ENCODE measurements at places on chromosomes 6 and 20.

DNA sequence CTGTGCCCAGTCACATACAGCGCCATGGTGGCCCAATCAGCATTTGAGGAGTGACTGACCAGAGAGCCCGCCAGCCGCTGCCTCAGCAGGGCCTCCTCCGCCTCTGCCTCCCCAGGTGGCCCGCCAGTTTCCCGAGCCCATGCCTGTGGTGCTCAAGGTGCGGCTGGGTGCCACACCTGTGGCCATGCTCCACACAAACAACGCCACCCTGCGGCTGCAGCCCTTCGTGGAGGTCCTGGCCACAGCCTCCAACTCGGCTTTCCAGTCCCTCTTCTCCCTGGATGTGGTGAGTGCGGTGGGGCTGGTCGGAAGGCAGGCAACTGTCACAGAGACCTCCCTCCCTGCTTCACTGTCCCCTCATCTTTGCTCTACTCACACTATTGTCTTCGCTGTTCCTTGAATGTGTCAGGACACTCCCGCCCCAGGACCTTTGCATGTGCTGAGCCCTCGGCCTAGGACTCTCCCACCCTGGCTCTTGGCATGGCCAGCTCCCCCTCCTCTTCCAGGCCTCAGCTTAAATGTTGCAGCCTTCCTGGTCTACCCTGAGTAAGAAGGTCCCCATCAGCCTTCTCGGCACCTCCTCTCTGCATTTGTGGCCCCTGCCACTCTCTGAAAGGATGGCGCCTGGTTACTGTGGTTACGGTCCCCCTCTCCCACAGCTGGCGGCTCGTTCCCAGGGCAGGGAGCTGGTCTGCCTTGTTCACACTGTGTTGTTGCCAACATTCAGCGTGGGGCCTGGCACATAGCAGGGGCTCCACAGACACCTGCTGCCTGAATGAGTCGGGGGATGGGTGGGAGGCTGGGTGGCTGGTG is 11.8 kb upstream of the BPIFB6 start:
- no peak for DNase-seq

GRCh38 chr6:100179576-100179975 is 185.6 kb upstream of the MCHR2 start:
- no peak for DNase-seq

- DNase-seq = no peak
Measured at GRCh38 chr20:16284385-16285100, 288.7 kb downstream of the KIF16B start.

GRCh38 chr6:67497749-67498148 is 1137.3 kb upstream of the ADGRB3 start:
- no peak for DNase-seq

DNA sequence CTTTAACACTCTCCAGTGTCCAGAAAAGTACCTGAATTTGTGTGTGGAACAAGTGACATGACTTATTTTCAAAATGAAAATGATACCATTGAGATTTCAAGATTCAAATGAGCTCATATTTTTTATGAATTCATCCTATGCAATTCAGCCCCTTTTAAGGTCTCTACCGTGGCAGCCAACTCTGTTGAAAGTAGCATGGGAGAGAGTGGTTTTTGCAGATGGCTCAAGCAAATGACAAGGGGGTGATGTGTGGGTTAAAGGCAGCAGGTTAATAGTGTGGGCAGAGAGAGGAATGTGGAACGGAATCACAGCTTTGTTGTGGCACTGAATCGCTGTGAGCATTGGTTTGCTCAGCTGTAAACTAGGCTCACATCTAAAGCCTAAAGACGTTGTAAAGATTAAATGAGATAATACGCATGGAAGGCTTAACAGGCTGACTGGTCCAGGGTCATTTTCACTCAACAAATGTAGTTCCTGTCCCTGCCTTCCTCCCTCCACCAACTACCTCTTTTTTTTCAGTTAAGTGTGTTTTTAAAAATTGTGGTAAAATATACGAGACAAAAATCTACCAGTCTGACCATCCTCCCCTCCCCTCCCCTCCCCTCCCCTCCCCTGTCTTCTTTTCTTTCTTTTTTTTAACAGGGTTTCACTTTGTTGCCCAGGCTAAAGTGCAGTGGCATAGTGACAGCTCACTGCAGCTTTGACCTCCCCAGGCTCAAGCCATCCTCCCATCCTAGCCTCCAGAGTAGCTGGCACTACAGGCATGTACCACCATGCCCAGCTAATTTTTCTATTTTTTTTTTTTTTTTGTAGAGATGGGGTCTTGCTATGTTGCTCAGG is 114.7 kb upstream of the ZNF217 start:
- no peak for DNase-seq

DNA sequence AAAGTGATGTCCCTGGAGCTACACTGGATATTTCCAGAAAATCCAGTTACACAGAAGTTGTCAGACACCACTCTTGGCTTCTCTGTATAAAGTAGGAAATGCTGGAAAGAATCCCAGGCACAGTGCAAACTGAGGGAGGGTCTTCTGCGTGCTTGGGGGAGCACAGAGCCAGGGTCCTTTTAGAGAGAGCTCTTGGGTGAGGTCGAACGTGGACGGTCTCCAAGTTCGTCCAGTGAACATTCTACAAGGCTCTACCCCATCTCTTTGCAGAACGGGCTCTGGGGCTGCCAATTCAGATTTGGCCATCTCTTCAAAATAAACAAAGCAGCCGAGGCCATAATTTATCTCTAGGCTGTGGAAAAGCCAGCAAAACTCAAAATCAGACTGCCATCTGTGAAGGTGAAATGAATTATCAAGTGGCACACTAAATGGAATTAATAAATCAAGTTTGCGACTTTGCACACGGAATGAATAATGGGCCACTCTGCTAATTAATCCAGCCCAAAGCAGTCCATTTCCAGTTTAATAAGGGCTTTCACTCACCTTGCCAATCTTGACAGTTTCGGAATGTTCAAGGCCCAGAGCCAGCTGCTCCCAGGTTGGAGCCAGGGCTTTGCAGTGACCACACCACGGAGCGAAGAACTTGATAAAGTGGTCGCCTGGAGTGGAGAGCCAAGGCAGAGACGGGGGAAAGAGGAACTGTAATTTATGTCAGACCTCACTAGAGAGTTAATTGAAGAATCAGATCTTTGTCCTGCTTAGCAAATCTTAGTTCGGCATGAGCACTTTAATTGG is 19.3 kb downstream of the TXNDC5 start:
- DNase-seq = no peak

- DNase-seq = no peak
Measured at GRCh38 chr6:49713346-49713745, at the start of gene CRISP2. TSS of gene CRISP2 (minus strand) at chr6:49713543. CDS start at chr6:49709196, 4,347 bp downstream.

- no peak for DNase-seq
Measured at GRCh38 chr20:21623074-21623780, 82.2 kb upstream of the PAX1 start.

- DNase-seq = no peak
Measured at GRCh38 chr6:113642714-113643406, 214.3 kb upstream of the MARCKS start.

DNA sequence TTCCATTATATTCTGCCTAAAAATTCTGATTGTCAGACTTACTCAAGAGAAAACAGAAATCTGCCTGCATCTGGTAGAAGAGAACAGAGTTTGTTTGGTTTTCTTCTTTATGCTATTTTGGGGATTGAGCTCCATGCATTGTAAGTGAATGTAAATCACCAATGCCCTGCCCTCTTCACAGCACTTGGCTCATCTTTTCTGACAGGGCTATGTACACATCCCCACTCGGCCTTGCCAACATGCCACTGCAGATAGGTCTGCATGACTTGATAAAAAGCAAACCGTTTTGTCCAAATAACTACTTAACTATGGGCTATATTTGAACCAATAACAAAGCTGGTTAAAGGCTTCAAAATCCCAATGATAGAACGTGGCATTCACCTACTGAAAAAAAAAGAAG is 117.7 kb downstream of the IBTK start:
- no peak for DNase-seq

DNA sequence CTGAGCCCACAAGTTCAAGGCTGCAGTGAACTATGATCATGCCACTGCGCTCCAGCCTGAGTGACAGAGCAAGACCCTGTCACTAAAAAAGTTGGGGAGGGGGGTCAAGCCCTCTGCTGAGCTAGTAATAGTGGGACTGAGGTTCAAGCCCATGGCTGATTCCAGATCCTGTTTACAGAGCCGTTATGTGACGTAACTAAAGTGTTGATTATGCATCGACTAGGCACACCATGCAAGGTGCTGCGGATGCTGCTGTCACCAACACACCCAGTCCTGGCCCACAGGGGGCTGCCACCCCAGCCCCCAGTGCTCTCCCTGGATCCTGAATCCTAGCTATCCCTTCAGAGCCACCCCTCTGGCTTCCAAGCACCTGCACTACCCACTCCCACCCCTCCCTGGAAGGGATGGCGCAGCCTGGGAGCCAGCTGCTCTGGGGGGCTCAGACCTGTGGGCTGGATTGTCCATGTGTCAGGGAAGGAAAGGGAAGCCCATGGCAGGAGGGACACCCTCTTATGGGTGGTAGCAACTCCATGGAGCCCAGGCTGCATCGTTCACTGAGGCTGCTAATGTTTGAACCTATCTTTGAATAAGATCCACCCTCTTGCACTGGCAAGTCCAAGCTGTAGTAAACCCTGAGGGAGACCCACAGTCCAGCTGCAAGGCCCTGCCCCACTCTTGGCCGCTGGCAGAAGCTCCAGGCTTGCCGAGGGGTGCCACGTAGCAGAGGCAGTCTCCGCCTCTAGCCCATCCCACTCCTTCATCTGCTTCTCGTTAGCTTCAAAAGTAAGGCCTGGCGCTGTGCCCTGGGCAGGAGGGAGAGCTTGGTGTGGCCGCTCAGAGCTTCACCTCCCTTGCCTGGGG is 95.0 kb downstream of the SNX5 start:
- no peak for DNase-seq

DNA sequence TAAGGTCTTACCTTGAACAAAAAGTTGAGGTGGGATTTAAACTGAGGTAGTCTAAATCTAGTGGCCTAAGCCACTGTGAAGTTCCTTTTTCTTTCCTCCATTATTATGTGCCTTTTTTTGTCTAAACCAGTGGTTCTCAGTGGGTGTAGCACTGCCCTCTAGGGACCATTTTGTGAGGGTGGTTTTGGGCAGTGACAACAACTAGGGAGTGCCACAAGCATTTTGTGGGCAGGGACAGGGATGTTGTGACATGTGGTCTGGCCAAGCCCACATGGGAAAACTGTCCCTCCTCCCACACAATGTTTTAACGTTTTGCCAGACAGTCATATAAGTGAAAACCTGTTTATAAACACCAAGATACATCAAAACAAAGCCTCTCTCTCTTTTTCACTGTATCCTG is 899.4 kb upstream of the FLRT3 start:
- DNase-seq = no peak

- no peak for DNase-seq
Measured at GRCh38 chr20:33650753-33651561, 11.2 kb upstream of the C20orf144 start.

GRCh38 chr6:166202321-166202733 is 34.7 kb upstream of the TBXT start:
- DNase-seq = no peak

DNA sequence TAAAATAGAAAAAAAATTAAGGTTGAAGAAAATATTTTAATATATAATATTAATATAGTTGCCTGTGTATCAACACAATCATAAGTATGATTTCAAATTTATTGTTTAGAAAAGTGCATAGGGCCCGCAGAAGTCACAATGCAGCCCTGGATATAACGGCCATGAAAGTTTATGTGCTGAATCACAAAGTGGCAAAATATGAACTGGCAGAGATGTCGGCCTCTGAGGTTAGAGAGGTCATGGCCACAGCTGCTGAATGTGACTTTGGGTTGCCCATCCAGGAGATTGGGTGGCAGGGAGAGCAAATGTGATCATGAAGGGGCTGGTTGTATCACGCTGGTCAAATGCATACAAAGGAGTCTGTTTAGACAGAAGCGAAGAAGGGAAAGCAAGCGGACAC is 35.7 kb downstream of the COL11A2 start:
- DNase-seq = no peak

DNA sequence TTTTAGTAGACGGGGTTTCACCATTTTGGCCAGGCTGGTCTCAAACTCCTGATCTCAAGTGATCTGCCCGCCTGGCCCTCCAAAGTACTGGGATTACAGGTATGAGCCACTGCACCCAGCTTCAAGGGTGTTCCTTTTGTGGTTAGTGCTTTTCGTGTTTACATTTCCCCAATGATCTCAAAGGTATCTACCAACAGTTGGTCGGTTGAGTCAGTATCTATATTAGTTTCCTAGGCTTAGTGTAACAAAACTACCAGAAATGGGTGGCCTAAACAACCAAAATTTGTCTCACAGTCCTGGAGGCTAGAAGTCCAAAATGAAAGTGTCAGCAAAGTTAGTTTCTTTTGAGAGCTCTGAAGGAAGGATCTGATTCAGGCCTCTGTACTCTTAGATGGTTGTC is 30.1 kb downstream of the CASP8AP2 start:
- DNase-seq = no peak

DNA sequence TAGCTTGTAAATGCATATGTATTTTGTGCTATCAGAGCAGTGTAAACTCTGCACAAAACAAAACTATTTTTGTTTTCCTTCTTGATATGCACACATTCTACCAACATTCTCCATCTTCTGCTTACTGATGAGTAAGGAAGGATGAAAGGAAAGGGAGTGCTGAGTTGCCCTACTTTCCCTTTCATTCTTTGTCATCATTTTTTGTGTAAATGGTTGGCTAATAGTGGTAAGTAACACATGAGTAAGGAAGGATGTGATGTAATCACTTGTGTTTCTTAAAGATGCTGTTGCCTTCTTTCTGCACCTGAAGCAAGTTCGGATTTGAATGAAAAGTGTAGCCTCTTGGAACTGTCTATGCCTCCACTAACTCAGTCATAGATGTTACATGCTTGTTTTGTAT is 4.6 kb upstream of the REV3L start:
- no peak for DNase-seq

DNA sequence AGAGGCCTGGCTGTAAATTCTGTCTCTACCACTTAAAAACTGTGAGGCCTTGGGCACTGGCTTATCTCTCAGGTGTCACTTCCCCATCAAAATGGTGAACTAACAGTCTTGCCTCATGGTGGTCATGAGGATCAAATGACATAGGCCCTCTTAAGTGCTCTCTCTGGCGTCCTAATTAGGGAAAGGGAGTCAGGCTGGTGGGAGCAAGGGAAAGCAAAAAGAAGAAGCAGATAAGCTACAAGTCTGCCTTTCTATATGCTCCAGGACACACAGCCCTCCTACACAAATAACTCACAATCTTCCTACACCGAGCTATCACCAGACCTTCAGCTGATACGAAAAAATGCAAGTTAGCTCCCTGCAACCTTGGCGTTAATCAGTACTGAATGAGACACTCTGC is 19.5 kb upstream of the SLC22A16 start:
- no peak for DNase-seq

- no peak for DNase-seq
Measured at GRCh38 chr6:129764761-129765407, 54.9 kb upstream of the ARHGAP18 start.

DNA sequence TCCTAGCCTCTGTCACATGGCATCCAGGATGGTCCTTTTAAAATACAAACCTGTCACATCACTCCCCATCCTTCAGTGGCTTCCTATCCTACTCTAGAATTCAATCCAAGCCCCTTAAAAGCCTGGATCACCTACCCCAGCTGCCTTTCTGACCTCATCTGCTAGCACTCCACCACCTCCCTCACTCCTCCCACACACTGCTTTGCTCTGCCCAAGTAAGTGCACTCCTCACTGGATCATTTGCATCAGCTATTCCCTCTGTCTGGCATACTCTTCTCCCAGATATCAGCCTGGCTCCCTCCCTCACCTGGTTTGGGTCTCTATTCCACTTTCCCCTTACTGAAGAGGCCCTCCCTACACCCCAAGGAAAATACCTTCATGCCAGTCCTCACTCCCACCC is 10.5 kb downstream of the C6orf136 start:
- DNase-seq = no peak

- no peak for DNase-seq
Measured at GRCh38 chr20:56153926-56154325, 94.6 kb upstream of the MC3R start.

Measured in stimulated activated CD4-positive, alpha-beta T cell treated with anti-CD3 and anti-CD28 coated beads, Interleukin-1b, Interleukin-23, amount 100 ng/mL, for 24 hours (primary cell).